Fibroblast of skin of scalp (primary cell): ENCODE measurements at places on chromosomes 13 and 19.

DNA sequence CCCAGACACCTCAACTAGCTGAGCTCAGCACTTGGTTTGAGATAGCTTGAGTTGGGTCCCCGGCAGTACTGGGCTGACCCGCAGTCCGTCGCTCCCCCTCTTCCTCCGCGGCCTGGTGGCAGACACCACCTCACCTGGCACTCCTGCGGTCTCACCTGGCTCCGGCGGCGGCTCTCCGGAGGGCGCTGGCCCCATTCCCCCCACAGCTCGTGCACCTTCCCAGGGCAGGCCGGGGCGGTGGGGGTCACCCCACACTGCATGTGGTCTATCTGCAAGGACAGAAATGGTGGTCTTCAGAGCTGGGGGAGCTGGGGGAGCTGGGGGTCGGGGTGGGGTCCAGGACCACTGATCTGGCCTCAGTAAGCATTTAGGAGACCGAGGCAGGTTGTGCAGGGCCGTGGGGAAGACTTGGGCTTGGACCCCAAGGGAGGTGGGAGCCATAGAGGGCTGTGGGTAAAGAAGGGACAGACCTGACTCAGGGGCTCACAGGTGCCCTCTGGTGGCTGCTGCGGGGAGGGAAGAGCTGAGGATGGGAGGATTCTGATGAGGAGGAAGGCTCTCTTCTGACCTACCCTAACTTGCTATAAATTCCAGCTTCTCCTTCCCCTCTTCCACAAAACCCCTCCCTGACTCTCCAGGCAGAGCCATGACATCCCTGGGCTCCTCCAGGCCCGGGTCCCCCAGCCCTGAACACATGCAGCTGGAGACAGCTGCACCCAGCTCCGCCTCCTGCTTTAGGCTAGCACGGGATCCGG, 6.7 kb upstream of the PLIN4 start:
- DNase-seq, result peak; percentile 40

DNA sequence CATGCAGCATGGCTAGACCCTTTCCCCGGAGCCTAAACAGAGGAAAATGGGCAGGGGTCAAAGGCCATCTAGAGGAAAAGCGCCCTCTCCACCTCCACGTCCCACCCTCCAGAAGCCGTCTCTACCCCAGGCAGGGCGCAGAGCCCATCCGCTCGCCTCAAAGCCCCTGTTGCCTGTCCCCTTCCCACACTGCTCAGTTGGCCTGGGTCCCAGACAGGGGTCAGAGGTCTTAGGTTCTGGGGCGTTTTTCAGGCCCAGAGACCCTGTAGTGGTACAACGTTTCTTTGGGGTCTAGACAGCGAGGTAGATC, 285 bp downstream of the TMEM143 start:
- DNase-seq, result no peak

- peak; percentile 96 for DNase-seq
Observed at GRCh38 chr13:49996161-49996915, 504 bp upstream of the TRIM13 start.

- no peak for DNase-seq
Observed at GRCh38 chr19:51124729-51125128, at the start of gene SIGLEC9. Gene SIGLEC9, plus strand, starts transcription at chr19:51124906. Its CDS starts 69 bp downstream, at chr19:51124975.
